KBM-7 (cell line): ENCODE measurements at places on chromosomes 3 and 15.

DNA sequence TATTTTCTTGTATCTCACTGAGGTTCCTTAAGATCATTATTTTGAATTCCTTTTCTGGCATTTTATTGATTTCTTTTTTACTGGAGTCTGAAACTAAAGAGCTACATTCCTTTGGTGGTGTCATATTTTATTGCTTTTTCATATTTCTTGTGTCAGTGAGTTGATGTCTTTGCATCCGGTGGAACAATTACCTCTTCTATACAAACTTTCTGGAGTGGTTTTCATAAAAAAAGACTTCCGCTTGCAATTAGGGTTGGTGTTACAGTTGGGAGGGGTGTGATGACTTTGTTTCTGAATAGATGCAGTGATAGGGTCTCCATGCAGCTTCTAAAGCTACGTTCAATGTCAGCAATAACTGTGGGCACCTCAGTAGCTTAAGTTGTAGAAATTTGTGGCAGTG lies 181.7 kb downstream of the LPP start:
- DNase-seq: no peak

DNA sequence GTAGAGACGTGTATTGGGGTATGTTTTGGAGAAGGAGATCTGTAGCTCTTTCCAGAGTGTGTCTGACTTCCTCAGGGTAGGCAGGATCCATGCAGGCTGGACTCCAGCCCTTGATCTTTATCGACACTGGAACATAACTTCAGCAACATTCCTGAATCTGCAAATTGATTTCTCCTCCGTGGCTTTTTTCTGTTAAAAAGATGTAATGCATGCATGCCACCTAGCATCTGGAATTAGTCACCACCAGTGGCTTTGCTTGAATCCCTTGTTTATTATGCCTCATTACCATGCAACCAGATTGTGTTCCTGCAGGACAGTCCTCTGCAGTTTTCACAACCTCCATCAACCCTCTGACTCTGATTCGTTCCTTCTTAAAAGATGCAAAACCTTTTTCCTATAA lies 86.1 kb downstream of the CCNL1 start:
- DNase-seq: no peak

DNA sequence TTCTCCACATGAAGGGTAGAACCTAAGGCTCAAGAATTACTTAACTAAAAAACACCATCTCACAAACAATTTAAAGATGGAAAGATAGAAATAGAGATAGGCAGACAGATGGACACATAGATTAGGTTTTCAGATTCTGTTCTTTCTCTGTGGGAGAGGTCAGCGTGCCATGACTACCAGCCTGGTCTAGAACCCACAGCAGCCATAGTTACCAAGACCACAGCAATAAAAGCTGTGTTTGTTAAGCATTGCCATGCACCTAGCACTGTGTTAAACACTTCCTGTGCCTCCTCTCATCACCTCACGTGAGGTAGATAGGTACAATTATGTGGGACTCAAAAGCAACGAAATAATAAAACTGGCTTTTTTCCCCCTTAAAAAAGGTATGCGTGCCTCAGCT lies 83.1 kb upstream of the TSEN2 start:
- no peak for DNase-seq

GRCh38 chr15:68367226-68367625 lies 64.7 kb downstream of the ITGA11 start:
- DNase-seq: no peak

GRCh38 chr15:92909136-92909781 lies 9.1 kb downstream of the CHD2 start:
- no peak for DNase-seq

DNA sequence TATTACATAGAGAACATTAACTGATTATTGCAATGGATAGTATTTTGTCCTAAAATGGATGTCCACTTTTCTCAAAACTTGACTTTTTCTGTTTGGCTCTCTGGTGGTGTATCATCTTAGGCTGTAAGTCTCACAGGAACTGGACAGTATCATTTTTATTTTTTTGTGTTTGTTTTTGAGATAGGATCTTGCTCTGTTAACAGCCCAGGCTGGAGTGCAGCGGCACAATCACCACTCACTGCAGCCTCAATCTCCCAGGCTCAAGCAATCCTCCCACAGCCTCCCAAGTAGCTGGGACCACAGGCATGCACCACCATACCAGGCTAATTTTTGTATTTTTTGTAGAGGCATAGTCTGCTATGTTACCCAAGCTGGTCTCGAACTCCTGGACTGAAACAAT lies 13.1 kb downstream of the CHST14 start:
- DNase-seq: no peak
